ENCODE measurements at places on chromosomes 5 and 9.

- no peak for DNase-seq
These were observed 25.4 kb downstream of the DMRT3 start for GRCh38 chr9:1001838-1002237.

DNA sequence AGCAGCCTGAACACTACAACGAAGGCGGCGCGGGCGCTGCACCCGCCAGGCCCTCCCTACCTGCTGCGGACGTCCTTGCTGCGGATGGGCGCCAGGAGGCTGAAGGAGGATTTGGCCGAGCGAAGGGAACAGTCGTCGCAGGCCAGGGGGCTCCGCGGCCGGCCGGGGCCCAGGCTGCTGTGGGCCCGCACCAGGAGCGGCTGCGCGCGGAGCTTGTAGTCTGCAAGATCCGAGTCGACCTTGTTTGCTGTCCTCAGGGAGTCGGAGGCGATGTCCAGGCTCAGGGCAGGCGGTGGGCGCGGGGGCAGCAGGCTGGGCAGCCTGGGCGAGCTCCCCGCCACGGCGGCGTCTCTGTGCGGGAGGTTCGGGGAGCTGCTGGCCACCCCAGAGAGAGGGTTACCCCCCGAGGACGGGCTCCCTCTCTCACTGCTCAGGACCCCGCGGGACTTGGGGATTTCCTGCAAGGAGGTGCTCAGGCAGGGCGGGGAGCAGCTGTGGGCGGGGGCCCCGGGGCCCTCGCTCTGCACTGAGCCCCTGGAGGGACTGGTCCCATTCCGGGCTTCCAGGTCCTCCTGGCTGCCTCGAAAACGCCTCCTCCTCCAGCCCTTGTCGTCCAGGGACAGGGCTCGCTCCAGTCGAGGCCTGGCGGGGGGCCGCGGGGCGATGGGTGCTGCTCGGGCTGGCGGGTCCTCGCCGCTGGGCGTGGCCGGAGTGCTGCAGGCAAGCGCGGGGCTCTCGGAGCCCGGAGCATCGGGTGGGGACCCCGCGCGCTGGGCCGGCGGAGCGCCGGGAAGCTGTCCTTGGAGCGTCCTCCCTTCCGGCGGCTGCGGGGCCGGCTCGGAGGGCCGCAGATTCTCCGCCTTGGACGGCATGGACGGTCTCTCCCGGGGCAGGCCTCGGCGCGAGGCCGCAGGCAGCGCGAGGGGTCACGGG lies 831 bp downstream of the INPP5E start:
- no peak for DNase-seq

GRCh38 chr9:96217294-96217707 lies 84.7 kb downstream of the HSD17B3 start:
- DNase-seq: peak; percentile 52

- DNase-seq: no peak
These were observed 87.1 kb downstream of the MEGF10 start for GRCh38 chr5:127377651-127378050.

DNA sequence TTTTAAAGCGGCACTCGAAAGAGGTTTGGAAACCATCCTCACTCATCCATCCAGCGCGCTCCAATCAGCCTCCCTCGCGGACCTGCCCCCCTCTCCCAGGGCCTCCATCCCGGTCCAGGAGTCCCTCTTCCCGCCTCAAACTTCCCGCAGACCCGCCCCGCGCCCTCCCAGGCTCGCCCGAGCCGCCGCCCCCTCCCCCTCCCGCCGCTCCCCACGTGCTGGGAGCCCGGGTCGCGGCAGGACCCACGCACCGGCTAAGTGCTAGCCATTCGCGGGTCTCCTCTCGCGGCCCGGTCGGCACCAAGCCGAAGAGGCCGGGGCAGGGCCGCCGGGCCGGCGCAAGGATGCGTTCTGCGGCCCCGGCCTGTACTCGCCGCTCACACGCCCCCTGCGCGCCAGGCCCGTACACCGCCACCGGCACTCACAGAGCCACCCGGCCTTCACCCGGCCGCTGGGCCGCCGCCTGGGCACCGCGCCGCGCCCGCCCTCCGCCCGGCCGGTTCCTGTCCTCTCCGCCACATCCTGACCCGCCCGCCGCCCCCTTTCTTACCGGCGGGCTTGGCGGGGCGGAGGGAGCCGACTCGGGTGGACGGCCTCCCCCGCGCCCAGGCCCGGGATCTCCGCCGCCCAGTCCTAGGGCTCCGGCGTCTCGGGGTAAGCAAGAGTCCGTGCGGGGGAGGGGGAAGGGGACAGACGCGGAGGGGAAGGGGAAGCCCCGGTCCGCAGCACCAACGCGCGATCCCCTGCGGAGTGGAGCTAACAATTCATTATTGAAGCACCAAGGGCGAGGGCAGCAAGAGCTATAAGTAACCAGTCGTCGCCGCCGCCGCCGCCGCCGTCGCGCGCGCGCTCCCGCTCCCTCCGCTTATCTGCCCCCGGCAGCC lies 576 bp downstream of the CHD1 start:
- peak; percentile 73 for DNase-seq

GRCh38 chr5:8843771-8844170 lies 702.1 kb downstream of the SEMA5A start:
- peak; percentile 49 for DNase-seq

- peak; percentile 57 for DNase-seq
These were observed 107.0 kb downstream of the ZNF354C start for GRCh38 chr5:179166886-179167841.

GRCh38 chr5:54384356-54384933 lies 71.1 kb upstream of the HSPB3 start:
- DNase-seq: no peak
